Stimulated activated CD8-positive, alpha-beta memory T cell treated with anti-CD3 and anti-CD28 coated beads, Interleukin-7, amount 100 ng/mL, for 1 hour (primary cell): ENCODE measurements at places on chromosomes 3 and 15.

GRCh38 chr15:73959012-73959581, 32.8 kb downstream of the LOXL1 start:
- no peak for DNase-seq

DNA sequence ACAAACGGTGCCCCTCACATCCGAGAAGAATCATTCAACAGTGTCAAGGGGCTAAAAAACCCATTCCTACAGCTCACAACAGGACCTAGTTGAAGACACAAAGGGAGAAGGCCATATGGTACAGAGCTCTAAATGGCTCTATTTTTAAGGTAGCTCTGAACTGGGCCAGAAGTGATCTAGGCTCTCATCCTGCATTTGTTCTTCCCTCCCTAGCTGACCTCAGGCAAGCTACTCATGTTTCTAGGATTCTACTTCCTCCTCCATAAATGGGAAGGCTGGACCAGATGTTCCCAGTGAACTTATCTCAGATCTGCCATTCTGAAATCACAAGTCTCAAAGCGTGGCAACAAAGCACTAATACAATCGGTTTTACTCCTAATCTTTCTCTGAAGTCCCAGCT, 62.3 kb downstream of the CPNE4 start:
- no peak for DNase-seq

DNA sequence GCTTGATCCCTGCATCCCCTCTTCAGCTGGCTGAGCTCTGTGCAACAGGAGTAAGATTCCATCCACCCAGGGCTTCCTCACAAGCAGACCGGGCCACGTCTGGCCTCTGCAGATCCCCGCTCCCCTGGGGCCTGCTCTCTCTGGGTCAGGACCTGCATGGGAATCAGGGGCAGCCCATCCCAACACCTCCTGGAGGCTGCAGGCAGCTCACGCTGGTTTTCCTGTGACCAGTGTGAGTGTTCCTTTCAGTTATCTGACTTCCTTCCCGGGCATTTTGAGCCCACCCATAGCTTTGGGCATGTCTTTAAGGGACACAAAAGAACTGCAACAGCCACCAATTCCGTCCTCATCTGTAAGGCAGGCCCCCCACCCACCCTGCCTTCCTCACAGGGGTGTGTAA, 16.3 kb downstream of the NUP210 start:
- DNase-seq, result no peak

GRCh38 chr15:40323953-40324937, 753 bp downstream of the INAFM2 start:
- DNase-seq, result no peak

DNA sequence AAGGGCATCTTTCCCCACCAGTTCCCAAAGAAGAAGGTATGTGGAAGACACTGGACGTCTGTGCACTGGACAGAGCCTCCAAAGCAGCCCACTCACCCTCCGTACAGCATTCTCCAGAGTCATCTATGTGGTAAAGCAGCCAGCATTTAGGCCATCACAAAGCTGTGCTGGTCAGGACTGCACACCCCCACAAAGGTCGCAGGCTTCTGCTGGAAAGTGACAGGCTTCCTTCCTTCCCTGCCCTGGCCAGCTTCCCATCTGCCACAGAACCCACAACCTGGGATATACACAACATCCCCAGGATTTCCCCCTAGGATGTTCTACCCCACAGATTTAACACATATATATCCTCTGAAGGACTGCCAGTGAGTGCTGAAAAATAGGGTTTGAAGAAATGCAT, 64.6 kb upstream of the GALNT15 start:
- DNase-seq, result no peak

DNA sequence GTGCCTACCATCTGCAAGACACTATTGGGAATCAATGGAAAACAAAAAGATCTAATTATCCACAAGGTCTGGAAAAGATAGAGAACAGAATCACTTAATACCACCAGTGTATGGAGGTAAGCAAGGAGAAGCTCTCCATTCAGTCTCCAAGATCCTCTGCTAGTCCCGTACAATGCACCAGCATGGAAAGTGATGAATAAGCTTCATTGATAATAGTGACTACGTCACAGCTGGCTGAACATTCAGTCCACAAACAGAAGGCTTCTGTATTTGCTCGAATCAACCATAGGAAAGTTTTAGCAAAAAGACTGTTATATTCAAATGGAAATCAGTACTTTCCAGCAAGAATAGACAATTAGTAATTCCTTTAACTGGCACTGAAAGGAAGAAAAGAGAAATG, 42.9 kb downstream of the IGSF11 start:
- DNase-seq, result no peak

DNA sequence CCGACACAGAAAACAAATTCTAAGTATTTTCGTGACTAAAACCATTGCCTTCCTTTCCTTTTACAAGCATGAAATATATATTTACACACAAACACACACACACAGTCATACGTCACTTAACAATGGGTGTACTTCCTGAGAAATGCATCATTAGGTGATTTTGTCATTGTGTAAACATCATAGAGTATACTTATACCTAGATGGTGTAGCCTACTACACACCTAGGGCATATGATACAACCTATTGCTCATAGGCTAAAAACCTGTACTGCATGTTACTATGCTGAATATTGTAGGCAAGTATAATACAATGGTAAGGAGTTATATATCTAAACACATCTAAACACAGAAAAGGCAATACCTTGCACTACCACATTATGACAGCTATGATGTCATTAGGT, 28.6 kb downstream of the COL6A5 start:
- no peak for DNase-seq

DNA sequence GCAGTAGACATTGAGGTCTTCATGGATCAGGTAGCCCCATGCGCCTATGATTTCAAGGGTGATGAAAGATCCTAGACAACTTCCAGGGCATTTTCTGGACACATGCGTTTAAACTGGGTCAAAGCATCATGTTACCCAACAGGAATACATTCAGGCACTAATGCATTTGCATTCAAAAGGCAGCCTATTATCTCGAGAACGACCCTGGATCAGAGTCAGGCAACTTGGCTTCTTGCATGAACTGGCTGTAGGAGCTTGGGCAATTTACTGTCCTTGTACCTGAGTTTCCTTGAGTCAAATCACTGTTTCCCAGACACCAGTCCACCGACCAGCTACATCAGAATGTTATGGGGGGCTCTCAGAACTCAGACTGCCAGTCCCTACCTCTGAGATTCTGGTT, 51.5 kb upstream of the CHST2 start:
- no peak for DNase-seq

- no peak for DNase-seq
These were observed 186.1 kb upstream of the CGNL1 start for GRCh38 chr15:57190208-57190607.
